PC-3 (cell line): ENCODE measurements at places on chromosomes 2 and 18. TPM values are rescaled to one million over a fixed set of nuclear protein-coding genes. Genes with fewer than 3 reads are reported as not detected.

The LANCL1 gene
- 16.0 and 19.0 TPM in 2 replicates for total RNA-seq

The C2orf92 gene
- total RNA-seq = 3.0 and 3.3 TPM in 2 replicates

The MALL gene
- total RNA-seq = 123 and 136 TPM in 2 replicates

The CFAP65 gene
- 0.17 and 0.18 TPM in 2 replicates for total RNA-seq

The CCDC85A gene
- total RNA-seq = 1.1 and 2.0 TPM in 2 replicates

The CRYGD gene
- not detected in 2 replicates for total RNA-seq

The MC2R gene
- not detected in 2 replicates for total RNA-seq

The LRATD1 gene
- total RNA-seq = 35.4 and 41.3 TPM in 2 replicates

The NTSR2 gene
- total RNA-seq = not detected in 2 replicates

The RUFY4 gene
- total RNA-seq = not detected in 2 replicates

The MYOM1 gene
- 0.07 and 0.12 TPM in 2 replicates for total RNA-seq

The HTR2B gene
- not detected in 2 replicates for total RNA-seq

The ITGB6 gene
- 7.2 and 7.3 TPM in 2 replicates for total RNA-seq

The RTP5 gene
- not detected in 2 replicates for total RNA-seq

The HMSD gene
- 0.12 and 0.40 TPM in 2 replicates for total RNA-seq

The UGT1A3 gene
- not detected in 2 replicates for total RNA-seq

The METTL8 gene
- total RNA-seq = 8.1 and 10.8 TPM in 2 replicates

The PTPRN gene
- 0.07 TPM in 1 of 2 replicates, not detected in the other for total RNA-seq

The BAZ2B gene
- total RNA-seq = 15.7 and 19.6 TPM in 2 replicates

The DTNA gene
- 7.8 and 11.6 TPM in 2 replicates for total RNA-seq
